ENCODE measurements at places on chromosomes 16 and 17.
A peak's percentile ranks its signal among the peaks of the same experiment; 100 is the strongest.

DNA sequence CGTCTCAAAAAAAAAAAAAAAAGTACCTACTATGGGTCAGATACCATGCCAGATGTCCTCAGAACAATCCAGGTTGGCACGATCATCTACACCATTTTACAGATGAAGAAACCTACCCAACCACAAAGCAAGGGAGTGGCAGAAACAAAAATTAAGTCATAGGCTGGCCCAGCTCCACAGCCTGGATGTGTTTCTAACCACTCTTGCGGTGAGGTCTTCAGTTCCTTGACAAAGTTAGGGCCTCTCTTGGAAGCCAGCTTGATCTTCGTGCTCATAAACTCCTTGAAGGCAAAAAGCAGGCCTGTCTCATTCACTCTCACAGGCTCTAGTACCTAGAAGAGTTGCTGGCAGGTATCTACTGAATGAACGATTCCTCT, 6.2 kb downstream of the GGA2 start:
- H3K36me3 ChIP-seq, result no peaks in the 10 kb centered on the region
- H3K4me1 ChIP-seq, result peaks cover 26% of the 10 kb centered on the region
- H3K27ac ChIP-seq, result peak overlapping the region; percentile 97
- peak; percentile 48 for DNase-seq
- H3K4me3 ChIP-seq, result no peak overlapping the region

- H3K36me3 ChIP-seq, result no peaks in the 10 kb centered on the region
- no peaks in the 10 kb centered on the region for H3K27me3 ChIP-seq
- DNase-seq, result no peak
- H3K4me3 ChIP-seq, result no peak overlapping the region
- peak overlapping the region; percentile 38 for H3K27ac ChIP-seq
Measured at GRCh38 chr17:46264456-46265198, 30.3 kb upstream of the LRRC37A start.

GRCh38 chr16:57147381-57148221, 38.2 kb downstream of the PSME3IP1 start:
- no peaks in the 10 kb centered on the region for H3K27me3 ChIP-seq
- H3K4me3 ChIP-seq, result no peak overlapping the region
- no peaks in the 10 kb centered on the region for H3K36me3 ChIP-seq
- H3K4me1 ChIP-seq, result peaks cover 15% of the 10 kb centered on the region

GRCh38 chr17:1565877-1566276, 3.3 kb upstream of the PITPNA start:
- no peaks in the 10 kb centered on the region for H3K27me3 ChIP-seq
- no peak overlapping the region for H3K4me3 ChIP-seq
- H3K36me3 ChIP-seq, result no peaks in the 10 kb centered on the region

DNA sequence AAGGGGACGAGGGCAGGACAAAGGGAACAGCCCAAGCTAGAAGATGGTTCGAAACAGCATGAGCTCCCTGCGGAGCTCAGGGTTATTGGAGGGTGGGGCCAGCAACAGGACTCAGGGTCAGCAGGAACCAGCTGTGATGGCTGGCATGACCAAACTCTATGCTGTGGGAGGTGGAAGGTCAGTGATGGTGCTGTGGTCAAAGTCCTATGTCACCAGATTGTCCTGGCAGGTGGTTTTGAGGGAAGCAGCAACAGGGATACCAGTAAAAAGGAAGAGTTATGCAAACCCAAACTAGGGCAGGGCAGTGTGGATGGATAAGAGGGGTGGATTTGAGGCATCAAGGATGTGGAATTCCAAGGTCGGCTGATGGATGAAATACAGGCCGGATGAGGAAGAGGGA, 32.4 kb downstream of the CACNG4 start:
- H3K4me3 ChIP-seq, result no peak overlapping the region
- no peak for DNase-seq
- no peak overlapping the region for H3K27ac ChIP-seq
- no peaks in the 10 kb centered on the region for H3K27me3 ChIP-seq
- H3K4me1 ChIP-seq, result no peaks in the 10 kb centered on the region

DNA sequence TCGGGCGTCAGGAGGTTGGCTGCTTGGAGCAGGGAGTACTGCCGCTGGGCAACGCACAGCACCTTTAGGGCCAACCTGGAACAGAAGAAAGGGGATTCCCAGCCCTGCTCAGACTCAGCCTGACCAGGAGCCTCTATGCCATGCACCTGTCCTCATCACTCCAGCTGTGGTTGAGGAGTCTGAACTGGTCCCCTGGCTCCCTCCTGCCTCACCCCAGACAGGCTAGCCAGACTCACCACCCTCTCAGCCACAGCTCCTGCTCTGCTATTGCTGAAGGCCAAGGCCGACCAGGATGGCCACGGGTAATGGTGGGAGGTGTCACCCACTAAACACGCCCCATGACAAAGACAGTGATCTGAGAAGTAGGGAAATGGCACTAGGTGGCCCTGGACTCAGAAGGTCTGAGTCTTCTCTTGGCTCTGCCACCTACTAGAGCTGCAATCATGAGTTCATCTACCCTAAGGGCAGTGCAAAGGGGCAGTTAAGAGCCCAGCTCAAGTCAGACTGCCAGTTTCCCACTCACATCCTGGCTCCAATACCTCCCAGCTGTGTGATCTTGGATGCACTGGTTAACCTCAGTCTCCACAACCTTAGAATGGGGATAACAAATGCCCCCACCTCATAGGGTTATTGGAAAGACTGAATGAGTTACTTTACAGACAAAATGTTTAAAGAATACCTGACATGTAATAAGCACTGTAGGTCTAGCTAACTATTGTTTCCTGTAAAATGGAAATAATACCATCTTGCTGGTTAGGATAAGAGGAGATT, 13.8 kb upstream of the GFAP start:
- H3K36me3 ChIP-seq, result no peaks in the 10 kb centered on the region
- no peak overlapping the region for H3K27ac ChIP-seq
- H3K4me3 ChIP-seq, result no peak overlapping the region

DNA sequence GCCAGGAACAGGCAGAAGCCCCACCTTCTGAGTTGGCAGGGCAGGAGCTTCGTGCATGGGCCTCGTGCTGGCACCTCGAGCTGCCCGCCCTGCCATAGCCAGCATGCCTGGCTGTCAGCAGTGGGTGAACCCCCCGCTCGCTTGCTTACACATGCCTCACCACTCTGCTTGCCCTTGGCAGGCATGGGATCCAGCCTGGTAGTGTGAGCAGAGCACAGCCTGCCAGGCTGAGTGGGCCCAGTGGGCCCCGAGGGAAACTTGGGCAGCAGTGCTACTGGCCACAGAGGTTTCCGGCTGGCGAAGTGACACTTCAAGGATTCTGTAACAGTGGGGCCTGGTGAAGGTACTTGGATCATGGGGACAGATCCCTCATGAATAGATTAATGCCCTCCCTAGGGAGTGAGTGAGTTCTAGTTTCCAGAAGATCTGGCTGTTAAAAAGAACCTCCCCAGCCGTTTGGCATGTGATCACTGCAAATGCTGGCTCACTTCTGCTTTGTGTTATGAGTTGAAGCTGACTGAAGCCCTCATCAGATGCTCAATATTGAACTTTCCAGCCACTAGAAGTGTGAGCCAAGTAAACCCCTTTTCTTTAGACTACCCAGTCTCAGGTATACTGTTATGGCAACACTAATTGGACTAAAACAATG, 114.7 kb downstream of the BCAS3 start:
- no peak overlapping the region for H3K27ac ChIP-seq
- no peaks in the 10 kb centered on the region for H3K4me1 ChIP-seq
- no peak overlapping the region for H3K4me3 ChIP-seq

- no peaks in the 10 kb centered on the region for H3K36me3 ChIP-seq
- H3K27me3 ChIP-seq, result no peaks in the 10 kb centered on the region
- H3K4me3 ChIP-seq, result no peak overlapping the region
Measured at GRCh38 chr17:3693829-3694231, 2.1 kb downstream of the P2RX5 start.

- no peak overlapping the region for H3K4me3 ChIP-seq
- H3K4me1 ChIP-seq, result no peaks in the 10 kb centered on the region
Measured at GRCh38 chr17:31427684-31428083, 36.2 kb downstream of the RAB11FIP4 start.

DNA sequence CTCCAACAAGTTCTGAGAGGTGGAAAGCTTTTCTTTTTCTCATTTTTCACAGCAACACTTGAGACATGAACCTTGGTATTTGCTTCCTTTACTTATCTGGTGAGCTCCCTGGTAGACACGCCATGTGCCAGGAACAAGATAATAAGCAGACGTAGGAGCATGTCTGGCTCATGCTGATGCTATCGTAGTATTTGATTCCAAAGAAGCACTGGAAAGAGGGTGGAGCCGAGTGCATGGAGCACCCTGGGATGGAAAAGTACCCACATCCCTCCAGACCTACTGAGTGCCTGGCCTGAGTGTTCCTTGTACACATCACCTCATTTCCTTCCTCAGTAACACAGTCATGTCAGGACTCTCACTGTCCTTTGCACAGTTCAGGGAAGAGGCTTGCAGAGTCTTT, 231.0 kb downstream of the CBLN1 start:
- no peak overlapping the region for H3K27ac ChIP-seq
- H3K36me3 ChIP-seq, result no peaks in the 10 kb centered on the region
- H3K27me3 ChIP-seq, result no peaks in the 10 kb centered on the region
- no peaks in the 10 kb centered on the region for H3K4me1 ChIP-seq
- DNase-seq, result no peak
- H3K4me3 ChIP-seq, result no peak overlapping the region

- peaks cover 4% of the 10 kb centered on the region for H3K4me1 ChIP-seq
- H3K27me3 ChIP-seq, result no peaks in the 10 kb centered on the region
- H3K4me3 ChIP-seq, result no peak overlapping the region
- no peak for DNase-seq
- peaks cover 12% of the 10 kb centered on the region for H3K36me3 ChIP-seq
- H3K27ac ChIP-seq, result no peak overlapping the region
Measured at GRCh38 chr17:29162082-29162908, 17.9 kb downstream of the MYO18A start.

DNA sequence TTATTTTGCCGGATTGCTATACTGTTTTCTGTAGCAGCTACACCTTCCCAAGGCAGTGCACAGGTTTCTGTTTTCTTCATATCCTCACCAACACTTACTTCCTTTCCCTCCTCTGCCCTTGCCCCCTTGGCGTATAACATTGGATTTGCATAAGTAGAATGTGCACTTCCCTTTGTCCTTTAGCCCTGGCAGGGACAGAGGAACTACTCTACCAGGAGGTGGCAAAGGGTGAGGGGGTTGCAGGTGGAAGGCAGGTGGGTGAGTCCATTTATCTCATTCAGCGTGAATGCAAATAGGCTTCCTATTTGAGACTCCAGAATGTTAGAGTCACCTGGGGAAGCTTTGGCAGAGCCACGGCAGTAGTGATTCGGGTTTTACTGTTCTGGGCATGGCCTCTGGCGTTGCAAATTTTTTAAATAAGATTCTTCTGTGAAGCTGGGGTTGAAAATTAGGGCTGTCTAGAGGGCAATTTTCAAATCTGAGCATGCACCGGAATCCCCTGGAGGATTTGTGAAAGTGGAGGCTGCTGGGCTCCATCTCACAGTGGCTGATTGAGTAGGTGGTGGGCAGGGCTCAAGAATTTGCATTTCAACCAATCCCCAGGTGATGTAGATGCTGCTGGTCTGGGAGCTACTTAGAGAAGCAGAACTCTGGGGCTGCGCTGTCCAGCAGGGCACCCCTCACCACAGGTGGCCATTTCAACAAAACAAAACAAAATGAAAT, 84.7 kb downstream of the PLCG2 start:
- no peak for DNase-seq
- no peak overlapping the region for H3K4me3 ChIP-seq
- peaks cover 4% of the 10 kb centered on the region for H3K27me3 ChIP-seq
- H3K36me3 ChIP-seq, result no peaks in the 10 kb centered on the region
- H3K4me1 ChIP-seq, result no peaks in the 10 kb centered on the region
- no peak overlapping the region for H3K27ac ChIP-seq

DNA sequence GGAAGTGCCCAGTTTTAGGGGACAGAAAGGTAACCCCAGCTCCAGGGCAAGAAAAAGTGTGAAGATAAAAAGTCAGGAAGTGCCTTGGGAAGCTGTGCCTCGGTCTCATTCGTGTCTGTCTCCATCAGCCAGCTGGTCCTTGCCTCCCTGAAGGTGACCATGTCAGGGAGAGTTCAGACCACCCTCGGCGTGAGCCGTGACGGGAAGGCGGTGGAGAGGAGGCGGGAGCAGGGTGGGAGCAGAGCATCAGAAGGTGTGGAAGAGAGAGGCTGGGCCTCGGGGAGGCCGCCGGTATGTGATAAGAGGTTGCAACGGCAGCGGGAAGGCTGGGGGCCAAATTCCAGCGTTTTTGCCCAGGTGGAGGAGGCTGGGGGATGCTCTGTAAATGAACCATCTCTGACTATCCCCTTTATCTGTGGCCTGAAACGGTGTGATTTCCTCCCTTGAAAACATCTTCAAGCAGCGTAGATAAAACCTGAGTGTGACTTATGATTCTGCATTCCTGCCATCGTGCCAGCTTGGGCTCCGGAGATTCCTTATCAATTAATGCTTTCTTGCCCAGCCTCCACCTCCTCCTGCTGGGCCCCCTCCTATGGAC, 251.8 kb downstream of the IRF8 start:
- no peaks in the 10 kb centered on the region for H3K36me3 ChIP-seq
- H3K4me3 ChIP-seq, result no peak overlapping the region
- H3K27ac ChIP-seq, result no peak overlapping the region
- H3K27me3 ChIP-seq, result peaks cover 3% of the 10 kb centered on the region
- H3K4me1 ChIP-seq, result no peaks in the 10 kb centered on the region

GRCh38 chr16:86050591-86051367, 151.8 kb downstream of the IRF8 start:
- no peak for DNase-seq
- no peaks in the 10 kb centered on the region for H3K4me1 ChIP-seq
- H3K4me3 ChIP-seq, result no peak overlapping the region
- H3K27ac ChIP-seq, result no peak overlapping the region
- no peaks in the 10 kb centered on the region for H3K36me3 ChIP-seq

DNA sequence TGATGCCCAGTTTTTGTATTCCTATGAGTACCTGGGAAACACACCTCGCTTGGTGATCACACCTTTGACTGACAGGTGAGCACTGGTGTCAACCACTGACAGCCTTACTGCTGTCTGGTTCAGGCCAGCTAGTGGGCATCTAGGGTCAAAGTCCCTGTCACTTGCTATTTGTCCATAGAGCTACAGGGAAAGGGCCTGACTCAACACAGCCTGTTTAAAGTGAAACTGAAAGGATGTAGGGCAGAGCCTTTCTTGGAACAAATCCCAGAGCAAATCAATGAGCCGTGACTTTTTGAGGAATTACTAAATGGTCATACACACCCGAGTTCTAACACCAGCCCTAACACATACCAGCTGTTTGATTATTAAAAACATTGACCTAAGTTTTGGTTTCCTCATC, 106.8 kb downstream of the DNAH9 start:
- H3K36me3 ChIP-seq, result no peaks in the 10 kb centered on the region
- DNase-seq, result no peak
- H3K27me3 ChIP-seq, result no peaks in the 10 kb centered on the region
- H3K27ac ChIP-seq, result no peak overlapping the region

Measured in gastrocnemius medialis (tissue), 4 donors.